Stimulated activated CD8-positive, alpha-beta memory T cell treated with anti-CD3 and anti-CD28 coated beads, Interleukin-2, amount 100 ng/mL, for 1 hour (primary cell): ENCODE measurements at places on chromosomes 12 and 14.

- DNase-seq = no peak
These were observed 20.6 kb upstream of the PYGL start for GRCh38 chr14:50964683-50965390.

- no peak for DNase-seq
These were observed 12.9 kb downstream of the DDX51 start for GRCh38 chr12:132131229-132131628.

GRCh38 chr14:61569812-61570548 is 125.3 kb upstream of the HIF1A start:
- DNase-seq = no peak

DNA sequence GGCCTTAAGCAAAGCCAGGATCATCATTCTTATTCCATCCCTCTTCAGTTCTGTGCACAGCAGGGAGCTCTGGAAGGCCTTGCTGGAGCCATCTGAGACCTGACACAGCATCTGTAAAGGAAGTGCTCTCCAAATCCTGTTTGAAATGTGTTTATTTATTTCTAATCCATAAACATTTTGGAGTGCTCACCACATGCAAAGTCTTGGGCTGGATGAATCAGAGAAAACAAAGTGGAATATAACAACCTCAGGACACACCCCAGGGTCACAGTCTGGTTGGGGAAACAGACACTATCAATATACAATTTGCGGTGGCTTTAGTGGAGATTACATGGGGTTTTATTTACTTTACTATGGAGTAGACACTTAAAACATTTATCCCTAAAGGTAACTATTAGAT is 54.3 kb downstream of the BMP4 start:
- no peak for DNase-seq

DNA sequence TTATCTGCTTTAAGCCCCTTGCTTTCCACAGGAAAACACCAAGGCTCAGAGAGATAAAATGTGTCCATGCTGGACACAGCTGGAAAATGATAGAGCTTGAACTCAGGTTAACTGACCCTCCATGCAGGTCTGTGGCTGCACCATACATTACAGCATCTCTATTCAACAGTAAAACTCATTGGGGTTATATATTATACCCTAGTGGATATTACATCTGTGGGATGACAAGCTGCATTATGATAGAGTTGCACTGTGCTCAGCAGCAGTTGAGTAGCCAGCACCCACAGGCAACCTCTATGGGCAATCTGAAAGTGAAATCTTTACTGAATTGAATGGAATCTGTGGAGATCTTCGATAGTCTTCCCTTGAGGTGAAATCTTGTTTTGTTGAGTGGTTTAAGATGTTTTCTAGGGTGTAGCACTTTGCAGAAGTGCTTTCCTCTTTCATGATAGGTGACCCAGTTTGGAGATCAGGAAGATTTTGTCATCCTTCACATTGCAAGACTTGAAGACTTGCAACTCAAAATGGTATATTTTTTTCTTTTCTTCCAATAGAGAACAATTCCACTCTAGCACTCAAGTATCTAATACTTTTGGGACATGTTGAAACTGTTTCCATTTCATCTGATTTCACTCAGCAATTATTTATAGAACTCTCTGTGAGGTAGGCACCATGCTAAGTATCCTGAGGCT is 389.2 kb downstream of the RAD51B start:
- DNase-seq = no peak

- no peak for DNase-seq
These were observed 1954.6 kb upstream of the FLRT2 start for GRCh38 chr14:83575301-83575700.

DNA sequence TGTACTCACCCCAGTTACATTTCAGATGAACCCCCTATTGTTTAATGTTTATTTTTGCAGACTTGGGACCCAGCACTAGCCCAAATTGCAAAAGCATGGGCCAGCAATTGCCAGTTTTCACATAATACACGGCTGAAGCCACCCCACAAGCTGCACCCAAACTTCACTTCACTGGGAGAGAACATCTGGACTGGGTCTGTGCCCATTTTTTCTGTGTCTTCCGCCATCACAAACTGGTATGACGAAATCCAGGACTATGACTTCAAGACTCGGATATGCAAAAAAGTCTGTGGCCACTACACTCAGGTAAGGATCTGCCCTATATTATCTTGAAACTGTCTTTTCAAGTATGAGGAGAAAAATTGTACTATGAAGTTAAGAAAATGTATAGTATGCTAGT is 1.2 kb downstream of the GLIPR1 start:
- no peak for DNase-seq

GRCh38 chr14:92035890-92036289 is 4.0 kb downstream of the TRIP11 start:
- no peak for DNase-seq

DNA sequence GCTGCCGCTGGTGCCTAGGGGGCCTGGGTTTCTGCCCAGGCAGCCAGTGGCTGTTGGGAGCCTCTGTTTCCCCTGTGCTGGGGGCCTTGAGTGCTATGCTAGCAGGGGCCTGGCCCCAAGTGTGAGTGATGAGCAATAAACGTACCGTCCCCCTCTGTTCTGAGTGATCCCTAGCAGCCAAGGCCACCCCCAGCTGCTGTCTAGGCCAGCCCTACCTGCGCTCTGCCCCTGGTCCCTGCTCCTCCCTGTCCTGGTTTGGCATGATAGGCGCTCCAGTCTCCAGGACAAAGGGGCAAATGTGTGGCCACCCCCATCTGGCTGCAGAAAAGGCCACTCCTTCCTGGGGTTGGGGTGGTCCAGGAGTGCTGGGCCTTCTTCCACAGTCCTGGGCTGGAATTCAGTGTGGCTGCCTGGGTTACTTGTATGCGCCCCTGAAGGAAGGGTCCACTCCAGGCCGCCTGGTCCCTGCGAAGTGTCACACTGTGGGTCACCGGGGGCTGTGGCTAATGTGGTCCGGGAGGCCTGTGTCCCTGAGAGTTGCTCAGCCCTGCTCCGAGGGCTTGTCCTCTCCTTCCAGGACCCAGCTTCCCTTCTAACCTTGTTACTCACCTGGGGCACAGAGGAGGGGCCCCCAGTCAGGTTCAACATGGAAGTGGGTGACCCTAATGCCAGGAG is 7.0 kb downstream of the TRMT61A start:
- DNase-seq = no peak

DNA sequence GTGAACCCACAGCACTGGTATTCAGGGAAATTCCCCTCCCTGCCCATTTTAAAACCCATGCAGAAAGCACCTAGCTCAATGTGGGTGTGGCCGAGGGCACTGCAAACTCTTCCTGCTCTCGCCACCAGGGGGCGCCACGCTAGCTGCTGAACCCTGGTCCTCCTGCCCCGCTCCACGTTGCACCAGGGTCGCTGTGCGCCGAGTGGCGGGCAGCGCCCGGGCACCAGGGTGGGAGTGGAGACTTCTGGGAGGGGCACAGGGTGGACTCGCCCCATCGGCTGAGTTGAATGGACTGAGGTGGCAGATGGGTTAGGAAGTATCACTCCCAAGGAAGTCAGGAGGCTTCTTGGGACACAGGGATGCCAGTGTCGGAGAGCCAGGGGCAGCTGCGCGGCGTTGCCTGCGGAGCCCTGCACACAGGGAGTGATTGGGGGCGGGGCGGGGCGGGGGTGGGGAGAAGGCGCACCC is 48.1 kb upstream of the BCL11B start:
- DNase-seq = peak; percentile 33
